Right lung (tissue), 10 donors: ENCODE measurements at places on chromosomes 5 and 9.

GRCh38 chr9:36928670-36929349, 105.3 kb downstream of the PAX5 start:
- no peak for DNase-seq

GRCh38 chr5:55276771-55277170, 30.7 kb downstream of the DHX29 start:
- no peak for DNase-seq

- DNase-seq: no peak
Observed at GRCh38 chr9:107286057-107286456, 3.0 kb downstream of the RAD23B start.

- no peak for DNase-seq
Observed at GRCh38 chr9:13900449-13900848, 413.5 kb downstream of the NFIB start.

- DNase-seq: no peak
Observed at GRCh38 chr5:540906-541538, 16.8 kb upstream of the SLC9A3 start.

DNA sequence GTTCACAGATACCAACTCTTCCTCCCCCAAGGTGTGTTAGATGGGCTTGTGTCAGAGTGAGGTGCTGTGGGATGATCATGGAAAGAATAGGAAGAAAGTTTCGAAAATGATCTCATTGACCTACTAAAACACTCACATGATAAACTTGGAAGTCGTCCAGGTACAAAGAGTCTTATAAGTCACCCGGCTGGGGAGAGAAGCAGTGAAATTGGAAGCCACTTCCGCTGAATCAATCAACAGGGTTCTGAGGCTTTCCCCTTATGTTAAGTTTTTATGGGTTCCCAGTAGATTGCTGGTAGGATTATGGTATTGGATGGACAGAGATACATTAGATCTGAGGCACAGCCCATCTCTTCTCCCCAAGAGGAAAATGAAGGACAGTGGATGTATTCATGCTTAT, 218.8 kb upstream of the MSX2 start:
- no peak for DNase-seq

DNA sequence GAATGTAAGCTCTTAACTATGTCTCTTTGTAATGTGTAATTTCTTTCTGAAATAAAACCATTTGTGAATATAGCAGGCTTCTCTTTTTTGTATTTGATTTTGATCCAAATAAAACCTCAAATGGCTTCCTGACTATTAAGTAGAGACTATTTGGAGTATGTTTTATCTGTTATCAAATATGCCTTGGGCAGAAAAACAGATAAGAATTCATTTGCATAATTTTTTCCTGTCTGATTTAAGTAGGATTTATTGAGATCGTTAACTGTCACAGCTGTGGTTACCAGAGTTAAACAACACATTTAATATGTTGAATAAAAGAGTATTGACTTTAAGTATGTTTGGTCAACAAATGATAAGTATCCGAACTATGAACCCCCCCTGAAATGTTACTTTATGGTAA, 104.9 kb downstream of the MELK start:
- DNase-seq: no peak

DNA sequence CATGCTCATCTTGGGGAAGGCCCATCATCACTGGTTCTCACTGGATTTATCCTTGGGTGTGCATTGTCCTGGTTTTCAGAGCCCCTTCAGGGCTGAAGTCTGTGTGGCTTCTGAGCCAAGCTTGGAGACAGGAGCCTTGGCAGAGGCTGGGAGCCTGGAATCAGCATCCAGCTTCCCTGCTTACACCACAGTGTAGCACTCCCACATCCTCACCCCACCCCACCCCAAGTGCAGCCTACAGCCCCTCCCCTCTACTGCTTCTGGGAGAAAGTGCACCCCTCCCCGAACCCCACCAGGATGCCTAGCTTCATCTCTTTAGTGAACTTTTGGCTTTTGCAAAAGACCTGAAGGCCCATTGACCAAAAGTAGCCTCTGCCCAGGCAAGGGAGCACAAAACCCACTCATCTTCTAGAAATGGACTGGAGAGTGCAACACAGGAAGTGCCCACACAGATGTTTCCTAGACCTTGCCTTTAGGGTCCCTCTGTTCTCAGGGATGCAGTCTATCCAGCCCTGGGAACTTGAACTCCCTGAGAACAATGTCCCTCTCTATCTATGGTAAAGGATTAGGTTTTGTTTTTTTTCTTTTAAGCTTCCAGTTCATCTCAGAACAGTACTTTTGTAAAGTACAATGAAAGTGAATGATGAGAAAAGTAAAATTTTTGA, 189.7 kb downstream of the PALM2AKAP2 start:
- no peak for DNase-seq

DNA sequence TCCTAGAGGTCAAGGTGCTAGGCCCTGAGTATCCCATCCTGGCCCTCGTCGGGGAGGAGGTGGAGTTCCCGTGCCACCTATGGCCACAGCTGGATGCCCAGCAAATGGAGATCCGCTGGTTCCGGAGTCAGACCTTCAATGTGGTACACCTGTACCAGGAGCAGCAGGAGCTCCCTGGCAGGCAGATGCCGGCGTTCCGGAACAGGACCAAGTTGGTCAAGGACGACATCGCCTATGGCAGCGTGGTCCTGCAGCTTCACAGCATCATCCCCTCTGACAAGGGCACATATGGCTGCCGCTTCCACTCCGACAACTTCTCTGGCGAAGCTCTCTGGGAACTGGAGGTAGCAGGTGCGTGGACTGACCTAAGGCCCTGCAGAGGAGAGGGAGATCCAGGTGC, 7.9 kb downstream of the BTNL9 start:
- no peak for DNase-seq

- no peak for DNase-seq
Observed at GRCh38 chr5:148060881-148061280, 2.9 kb upstream of the SPINK5 start.

- no peak for DNase-seq
Observed at GRCh38 chr9:126471084-126471624, 142.6 kb upstream of the LMX1B start.

GRCh38 chr9:108136656-108137055, 647.1 kb upstream of the KLF4 start:
- DNase-seq: no peak

DNA sequence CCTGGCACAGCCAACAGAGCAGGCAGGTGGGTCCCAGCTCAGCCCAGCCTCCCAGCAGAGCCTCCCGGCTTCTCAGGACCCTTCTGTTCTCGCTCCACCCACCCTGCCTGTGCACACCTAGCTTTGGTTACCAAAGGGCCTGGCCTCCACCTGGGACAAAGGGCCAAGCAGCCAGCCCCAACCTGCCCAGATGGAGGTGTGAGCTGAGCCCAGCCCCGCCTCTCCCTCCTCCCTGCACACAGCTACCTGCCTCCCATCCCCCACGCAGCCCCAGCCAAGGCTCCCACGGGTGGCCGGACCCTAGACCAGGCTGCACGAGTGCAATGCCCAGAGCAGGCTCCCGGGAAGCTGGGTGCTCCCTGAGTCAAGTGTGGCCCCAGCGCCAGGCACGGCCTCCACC, 5.6 kb downstream of the TPRN start:
- DNase-seq: no peak

DNA sequence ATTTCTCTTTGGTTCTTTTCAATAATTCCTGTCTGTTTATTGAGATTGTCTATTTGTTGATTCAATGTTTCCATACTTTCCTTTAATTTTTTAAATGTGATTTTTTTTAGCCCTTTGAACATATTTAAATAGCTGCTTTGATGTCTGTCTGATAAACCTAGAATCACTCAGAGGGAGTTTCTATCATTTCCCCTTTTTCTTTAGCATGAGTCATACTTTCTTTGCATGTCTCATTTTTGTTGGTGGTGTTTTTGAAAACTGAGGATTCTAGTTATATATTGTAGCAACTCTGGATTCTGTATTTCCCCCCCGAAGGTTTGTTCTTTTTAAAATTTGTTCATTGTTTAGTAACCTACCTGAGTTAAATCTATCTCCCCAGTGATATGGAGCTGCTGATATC, 24.2 kb upstream of the ZNF618 start:
- no peak for DNase-seq

DNA sequence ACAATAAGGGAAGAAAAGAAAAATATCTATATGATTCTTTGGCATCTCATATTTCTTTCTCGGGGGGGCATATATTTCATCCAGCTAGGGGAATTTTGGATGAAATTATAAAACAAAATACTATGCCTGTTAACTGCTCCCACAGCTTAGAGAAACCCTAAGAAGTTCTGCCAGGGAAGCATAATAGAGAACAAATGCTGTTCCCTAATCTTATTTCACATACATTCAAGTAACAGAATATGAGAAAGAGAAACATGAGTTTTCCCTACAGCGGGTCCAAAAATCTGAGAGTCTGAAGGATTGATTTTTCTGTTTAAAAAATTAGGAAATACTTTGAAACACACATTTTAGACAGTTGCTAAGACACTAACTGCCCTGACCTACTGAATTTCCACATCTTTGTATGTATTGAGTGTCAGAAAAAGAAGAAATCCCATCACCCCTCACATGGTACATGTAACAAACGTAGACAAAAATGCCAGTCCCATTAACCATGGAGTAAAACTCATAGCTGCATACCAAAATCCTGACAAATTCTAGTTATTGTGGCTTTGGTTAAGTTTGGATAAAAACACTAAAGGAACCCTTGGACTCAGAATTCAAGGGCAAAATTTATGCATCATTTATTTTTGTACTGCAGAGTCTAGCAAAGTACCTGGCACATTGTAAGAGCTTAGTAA, 620.2 kb upstream of the DMAC1 start:
- no peak for DNase-seq

DNA sequence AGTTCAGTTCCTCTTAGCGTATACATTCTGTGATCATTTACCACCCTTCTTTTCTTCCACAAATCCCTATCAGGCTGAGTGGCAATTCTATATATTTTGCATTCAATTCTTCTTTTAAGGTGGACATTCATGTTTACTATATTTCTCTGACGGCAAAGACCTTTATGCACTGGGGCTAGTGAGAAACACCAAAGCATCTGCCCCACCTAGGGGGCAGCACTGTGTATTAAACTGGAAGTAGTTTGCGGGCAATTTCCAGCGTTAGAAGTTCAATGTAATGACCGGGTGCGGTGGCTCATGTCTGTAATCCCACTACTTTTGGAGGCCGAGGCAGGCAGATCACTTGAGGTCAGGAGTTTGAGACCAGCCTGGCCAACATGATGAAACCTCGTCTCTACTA, 27.9 kb upstream of the FBXL7 start:
- DNase-seq: no peak

GRCh38 chr5:73338256-73339050, 110.1 kb downstream of the FOXD1 start:
- DNase-seq: no peak

- DNase-seq: no peak
Observed at GRCh38 chr9:8670751-8671150, 871.2 kb upstream of the DMAC1 start.

DNA sequence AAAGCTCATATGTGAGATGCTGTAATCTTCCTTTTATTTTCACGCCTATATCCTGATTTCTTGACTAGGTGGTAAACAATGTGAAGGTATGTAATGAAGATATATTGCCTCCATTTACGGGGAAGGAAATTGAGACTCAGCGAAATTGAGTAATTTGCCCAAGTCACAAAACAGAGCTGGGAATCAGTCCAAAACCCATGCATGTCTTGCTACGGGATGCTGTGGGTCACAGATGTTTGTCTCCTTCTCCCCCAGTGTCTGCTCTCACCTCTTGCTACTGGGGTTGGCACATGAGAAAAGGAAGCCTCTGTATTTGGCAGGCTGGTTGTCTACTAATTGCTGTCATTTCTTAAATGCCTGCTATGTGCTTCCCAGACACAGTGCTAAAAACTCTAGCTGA, 53.7 kb upstream of the TEX48 start:
- DNase-seq: no peak

DNA sequence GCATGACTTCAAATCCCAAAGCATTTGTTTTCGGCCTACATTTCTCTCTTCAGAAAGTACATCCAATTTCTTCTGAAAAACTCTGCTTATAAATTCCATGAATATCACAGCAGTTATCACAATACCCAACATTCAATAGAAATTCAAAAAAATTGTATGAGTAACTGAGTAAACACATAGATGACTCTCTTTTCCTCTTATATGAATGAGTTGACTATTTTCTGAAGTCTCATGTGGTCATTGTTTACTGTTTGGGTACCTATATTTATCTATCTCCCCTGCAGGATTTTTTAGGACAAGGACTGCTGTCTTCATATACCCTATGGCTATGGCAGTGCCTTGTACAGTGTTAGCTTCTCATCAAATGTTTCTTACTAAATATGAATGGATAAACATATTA, 157.1 kb downstream of the HTR1A start:
- DNase-seq: no peak

DNA sequence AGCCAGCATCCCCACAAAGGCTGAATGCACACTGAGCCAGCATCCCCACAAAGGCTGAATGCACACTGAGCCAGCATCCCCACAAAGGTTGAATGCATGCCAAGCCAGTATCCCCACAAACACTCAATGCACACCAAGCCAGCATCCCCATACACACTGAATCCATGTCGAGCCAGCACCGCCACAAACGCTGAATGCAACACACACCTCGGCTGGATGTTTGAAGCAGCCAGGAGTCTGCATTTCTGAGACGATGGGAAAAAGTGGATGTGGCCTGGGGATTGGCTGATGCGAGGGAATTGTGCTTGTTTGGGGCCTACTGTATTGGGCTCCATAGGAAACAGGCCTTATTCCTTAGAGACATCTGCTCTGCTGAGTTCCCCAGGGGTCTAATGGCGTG, 30.9 kb upstream of the CEP72 start:
- DNase-seq: no peak

DNA sequence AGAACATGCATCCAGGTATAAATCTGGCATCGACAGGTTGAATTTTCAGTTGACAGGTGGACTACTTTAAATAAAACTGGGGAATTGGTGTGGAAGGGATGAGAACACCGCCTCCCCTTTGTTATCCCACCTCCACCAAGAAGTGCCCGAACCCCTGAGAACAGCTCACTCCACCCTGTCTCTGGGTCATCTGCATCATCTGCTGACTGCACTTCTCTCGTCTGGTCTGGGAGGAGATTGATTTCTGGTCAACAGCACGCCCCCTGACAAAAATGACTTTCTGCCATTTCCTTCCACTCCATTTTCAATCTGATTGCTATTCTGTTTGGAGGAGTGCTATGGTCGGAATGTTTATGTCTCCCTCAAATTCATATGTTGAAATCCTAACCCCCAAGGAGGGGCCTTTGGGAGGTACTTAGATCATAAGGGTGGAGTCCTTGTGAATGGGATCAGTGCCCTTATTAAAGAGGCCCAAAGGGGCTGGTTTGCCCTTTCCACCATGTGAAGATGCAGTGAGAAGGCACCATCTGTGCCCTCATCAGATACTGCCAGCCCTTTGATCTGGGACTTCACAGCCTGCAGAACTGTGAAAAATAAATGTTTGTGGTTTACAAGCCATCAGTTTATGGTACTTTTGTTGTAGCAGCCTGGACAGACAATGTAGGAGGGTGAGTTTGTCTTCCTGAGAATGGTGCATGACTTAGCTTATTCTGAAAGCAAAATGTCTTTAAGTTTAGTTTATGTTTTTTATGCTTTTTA, 145.7 kb downstream of the EGFLAM start:
- no peak for DNase-seq

GRCh38 chr5:159048298-159048697, 51.4 kb downstream of the EBF1 start:
- DNase-seq: no peak
